AG04449 (cell line): ENCODE measurements at places on chromosomes 7 and 10.

DNA sequence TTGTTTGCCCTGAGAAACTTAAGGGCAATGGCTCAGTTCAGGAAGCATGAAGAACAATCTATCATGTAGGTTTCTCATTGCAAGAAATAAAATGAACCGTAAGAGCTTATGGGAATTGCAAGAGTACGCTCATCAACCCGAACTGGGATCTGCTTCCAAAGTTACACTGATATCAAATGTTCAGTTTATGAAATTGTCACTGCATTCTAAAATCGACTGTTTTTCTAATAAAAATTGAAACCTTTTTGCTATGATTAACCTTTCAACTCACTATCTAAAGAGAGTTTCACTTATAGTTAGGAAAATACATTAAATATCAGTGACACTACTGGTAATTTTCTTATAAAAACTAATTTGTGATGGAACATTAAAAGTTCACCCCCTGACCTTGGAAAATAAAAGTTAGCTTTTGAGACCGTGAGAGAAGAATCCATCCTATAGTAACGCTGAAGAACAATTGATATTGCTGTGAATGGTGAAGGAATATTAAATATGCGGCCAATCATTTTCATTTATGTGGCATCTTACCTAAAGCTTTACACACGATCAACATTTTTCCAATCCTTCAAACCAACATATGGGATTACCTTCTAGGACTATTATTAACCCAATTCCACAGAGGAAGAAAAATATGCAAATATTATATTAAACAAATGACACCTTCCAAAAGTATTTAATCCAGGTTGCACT lies 2.2 kb downstream of the MEOX2 start:
- DNase-seq = no peak

DNA sequence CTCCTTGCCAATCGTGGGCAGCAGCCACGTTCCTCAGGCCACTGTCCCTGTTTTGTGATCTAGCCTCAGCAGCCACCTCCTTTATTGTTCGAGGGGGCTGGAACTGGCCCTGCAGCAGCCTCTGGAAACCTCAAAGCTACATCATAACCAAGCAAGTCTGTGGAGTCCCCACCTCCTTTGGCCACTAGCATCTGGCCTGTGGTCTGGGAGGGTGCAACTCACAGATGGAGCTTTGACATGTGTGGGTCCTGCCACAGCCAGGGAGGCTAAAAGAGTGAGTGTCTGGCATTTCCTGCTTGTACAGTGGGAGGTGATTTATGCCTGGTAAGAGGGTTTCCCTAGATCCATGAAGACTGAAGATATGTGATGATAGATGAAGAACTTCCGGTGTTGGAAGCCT lies 32.3 kb upstream of the NUB1 start:
- no peak for DNase-seq

GRCh38 chr7:143147070-143147469 lies 15.2 kb downstream of the PIP start:
- no peak for DNase-seq

GRCh38 chr10:57963546-57963945 lies 304.1 kb downstream of the IPMK start:
- DNase-seq = no peak

DNA sequence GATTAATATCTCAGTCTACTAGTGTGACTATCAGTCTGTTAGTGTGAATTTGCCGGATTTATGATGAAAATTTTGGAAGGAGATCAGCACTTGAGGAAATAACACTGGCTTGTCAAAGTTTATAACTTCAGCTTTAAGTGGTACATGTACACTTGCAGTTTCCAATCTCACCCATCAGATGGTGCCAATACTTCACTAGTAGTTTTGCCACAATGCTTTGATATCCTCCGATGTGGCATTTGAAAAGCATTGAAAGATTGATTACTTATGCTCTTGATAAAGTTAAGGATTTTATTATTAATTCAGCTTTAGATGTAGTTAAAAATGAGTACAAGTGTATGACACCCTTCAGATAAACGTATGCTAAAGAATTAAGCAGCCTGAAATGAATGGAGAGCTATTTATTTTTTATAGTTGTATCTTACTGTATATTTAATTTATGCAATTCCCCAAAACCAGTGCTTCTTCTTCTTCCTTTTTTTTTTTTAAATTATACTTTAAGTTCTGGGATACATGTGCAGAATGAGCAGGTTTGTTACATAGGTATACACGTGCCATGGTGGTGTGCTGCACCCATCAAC lies 98.2 kb downstream of the ANLN start:
- DNase-seq = no peak
